ENCODE measurements at places on chromosomes 16 and 17.

DNA sequence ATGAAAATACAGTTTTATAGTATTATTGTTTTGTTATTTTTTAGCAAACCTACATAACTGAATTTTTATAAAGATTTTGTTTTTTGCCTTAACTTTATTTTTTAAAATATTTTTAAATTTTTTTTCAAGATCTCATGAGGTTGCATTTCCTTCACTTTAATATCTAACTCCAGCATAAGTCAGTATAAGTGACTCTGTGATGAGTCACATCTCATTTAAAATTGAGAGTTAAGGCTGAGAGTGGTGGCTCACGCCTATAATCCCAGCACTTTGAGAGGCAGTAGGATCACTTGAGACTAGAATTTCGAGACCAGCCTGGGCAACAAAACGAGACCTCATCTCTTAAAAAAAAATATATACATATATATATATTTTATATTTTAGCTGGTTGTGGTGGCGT, 44.0 kb downstream of the NLK start:
- DNase-seq = no peak

- no peak for DNase-seq
Observed at GRCh38 chr17:40323391-40324381, 14.7 kb downstream of the RARA start.

- no peak for DNase-seq
Observed at GRCh38 chr17:18218756-18219415, 6.5 kb upstream of the LLGL1 start.

DNA sequence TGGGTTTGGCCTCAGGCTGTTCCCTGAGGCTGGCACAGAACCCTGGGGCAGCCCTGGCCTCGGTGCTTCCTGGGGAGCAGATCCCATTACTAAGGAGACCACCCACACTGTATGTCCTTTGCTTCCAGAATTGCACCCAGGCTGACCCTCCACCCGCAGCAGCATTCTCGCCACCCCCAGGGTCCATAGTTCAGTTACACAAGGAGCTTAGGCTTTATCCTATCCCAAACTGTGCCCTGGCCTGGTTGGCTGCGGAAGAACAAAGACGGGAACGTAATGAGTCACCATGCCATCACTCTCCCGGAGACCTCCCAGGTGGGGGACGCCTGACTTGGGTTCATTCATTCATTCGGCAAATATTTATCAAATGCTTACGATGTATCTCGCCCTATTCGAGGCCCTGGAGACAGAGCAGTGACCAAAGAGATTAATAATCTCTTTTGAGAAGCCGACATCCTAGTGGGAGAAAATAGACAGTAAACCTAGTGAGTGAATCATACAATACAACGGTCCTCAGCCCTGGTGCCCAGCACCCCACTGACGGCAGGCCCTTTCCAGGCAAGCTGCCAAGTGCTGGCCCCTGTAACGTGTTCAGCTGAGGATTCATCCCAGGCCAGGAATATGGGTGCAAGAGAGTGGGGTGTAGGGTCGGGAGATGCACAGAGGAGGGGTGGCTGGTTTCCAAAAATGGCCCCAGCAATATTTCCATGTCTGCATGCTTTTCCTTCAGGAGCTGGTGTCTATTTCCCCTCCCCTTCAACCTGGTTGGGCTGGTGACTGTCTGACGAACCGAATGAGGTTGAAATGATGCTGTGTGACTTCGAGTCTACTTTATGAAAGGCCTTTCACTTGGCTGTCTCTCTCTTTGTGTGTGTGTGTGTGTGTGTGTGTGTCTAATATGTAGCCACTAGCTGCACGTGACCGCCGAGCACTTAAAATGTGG, 134.2 kb downstream of the MGAT5B start:
- DNase-seq = peak; percentile 49

DNA sequence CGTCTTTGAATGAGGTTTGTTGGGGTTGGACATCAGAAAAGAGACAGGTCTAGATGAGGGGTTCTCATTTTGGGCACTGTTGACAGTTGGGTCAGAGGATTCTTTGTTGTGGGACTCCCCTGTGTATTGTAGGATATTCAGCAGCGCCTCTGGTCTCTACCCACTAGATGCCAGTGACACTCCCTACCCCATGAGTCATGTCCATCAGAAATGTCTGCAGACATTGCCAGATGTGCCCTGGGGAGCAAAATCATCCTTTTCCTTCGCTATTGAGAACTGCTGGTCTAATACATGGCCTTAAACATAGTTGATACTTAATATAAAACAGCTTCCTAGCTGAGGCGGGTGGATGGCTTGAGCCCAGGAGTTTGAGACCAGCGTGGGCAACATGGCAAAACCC, 3.1 kb downstream of the ABAT start:
- DNase-seq = no peak

DNA sequence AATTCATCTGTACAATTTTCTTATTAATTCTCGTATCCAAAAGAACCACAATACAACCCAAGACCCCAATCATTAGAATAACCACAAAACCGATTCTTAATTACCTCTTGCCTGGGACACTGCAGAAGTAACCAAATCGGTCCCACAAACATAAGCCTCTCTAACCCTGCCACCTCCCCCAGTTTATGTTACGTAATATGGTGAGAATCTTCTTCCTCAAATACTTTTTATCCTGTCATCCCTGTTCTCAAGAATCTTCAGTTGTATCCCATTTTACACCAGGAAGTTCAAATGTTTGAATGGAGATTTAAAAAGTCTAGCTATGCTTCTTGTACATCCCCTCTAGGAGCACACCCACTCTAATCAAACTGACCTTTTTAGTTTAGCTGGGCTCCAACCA, 269.3 kb upstream of the TBX2 start:
- no peak for DNase-seq

GRCh38 chr16:22977294-22977697, 163.3 kb downstream of the HS3ST2 start:
- DNase-seq = no peak

- DNase-seq = no peak
Observed at GRCh38 chr16:68790944-68791343, 52.4 kb upstream of the TANGO6 start.

DNA sequence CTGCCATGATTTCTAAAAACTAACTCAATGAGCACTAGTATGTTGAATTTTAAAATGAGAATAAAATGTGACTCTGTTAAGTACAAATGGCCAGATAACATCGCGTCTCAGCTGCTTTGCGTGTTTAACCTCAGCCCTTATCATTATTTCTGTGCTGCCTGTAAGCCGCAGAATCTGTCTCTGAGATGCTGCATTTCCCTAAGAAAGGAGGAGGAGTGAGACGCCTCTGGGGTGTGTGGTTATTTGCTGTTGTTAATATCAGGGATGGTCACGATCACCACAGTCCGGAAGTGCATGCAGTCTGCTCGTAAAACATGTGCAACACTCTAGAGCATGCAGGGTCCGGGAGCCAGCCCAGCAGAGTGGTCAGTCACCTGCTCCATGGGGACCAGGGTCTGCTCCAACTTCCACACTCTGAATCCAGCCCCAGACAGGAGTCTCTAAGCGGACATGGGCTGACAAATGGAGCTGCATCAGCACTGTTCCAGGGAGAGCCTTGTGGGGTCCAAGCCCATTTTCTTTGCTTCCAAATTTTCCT, 342.5 kb downstream of the MAF start:
- no peak for DNase-seq

GRCh38 chr16:29676989-29677785, 1.8 kb upstream of the QPRT start:
- DNase-seq = no peak

DNA sequence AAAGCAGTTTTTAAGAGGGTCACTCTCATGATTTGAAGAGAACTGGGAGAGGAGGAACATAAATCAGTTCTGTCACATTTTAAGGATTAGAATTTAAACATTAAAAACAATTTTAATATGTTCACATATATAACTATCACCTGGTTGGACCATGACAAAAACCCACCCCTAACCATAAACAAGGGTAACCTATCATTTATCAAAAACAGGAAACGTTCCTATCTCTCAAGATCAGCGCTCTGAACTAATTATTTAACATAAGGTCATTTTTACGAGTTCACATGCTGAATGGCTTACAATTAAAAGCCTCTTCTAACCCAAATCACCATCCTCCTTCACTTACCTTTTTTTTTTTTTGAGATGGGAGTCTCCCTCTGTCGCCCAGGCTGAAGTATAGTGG, 45.0 kb downstream of the KANSL1 start:
- no peak for DNase-seq

DNA sequence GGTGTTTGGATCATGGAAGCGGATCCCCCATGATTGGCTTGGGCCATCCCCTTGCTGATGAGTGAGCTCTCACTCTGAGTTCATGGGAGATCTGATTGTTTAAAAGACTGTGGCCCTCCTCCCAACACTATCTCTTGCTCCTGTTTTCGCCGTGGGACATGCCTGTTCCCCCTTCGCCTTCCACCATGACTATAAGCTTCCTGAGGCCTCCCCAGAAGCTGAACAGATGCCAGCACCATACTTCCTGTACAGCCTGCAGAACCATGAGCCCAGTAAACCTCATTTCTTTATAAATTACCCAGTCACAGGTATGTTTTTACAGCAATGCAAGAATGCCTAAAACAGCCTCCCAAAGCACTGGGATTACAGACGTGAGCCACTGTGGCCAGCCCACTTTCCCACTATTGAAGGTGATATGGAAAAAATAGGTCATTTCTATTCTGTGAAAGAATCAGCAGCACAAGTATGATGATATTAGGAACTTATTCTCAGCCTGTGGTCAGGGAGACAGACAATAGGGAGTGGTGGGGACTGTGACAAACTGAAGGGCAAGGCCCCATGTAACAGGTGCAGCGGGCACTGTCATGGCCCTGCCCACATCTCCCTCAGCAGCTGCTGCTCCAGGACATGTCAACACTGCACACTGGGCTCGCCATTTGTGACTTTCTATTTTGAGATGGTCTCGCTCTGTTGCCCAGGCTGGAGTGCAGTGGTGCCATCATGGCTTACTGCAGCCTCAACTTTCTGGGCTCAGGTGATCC, 33.7 kb upstream of the LITAF start:
- DNase-seq = no peak

GRCh38 chr17:7242717-7243452, 636 bp upstream of the GABARAP start:
- DNase-seq = peak; percentile 91

GRCh38 chr17:79626156-79626890, 15.5 kb upstream of the RBFOX3 start:
- no peak for DNase-seq

- no peak for DNase-seq
Observed at GRCh38 chr17:65630502-65630901, 69.1 kb upstream of the AXIN2 start.

DNA sequence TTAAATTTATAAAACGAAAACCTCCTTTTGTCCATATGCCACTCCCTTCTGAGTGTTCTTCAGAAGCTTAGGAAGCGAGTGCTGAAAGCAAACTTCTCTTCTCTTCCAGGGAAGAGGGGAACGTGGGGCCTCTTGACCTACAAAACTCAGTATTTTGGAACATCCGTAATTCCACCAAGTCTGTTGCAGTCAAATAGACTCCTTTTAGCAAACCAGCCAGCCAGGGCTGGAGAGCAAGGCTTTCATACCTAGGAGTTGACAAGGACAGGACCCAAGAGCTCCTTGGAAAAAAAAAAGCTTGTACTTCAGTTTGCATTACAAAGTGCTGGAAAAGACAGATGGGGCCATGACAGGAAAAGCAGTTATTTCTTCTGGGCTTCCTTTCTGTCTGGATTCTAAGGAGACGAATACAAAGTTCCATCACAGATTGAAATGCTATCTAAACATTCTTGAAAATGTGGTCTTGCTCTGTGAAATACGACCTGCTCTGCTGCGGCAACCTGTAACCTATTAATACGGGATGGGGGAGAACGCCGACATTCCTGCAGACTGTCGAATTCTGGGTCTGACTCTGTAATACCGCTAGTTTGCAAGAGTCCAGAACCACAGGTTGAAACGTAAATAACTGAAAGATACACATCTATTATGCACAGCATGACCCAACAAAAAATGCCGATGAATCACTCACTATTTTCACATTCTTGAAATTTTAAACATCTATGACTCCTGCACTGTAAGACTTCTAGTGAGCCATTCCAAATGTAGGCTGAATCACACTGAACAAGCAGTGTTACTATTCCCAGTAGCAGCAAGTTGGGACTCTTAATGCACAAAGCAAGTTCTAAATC, 20.6 kb downstream of the VPS53 start:
- peak; percentile 97 for DNase-seq

GRCh38 chr16:6541267-6541666, 791.4 kb upstream of the RBFOX1 start:
- DNase-seq = no peak

DNA sequence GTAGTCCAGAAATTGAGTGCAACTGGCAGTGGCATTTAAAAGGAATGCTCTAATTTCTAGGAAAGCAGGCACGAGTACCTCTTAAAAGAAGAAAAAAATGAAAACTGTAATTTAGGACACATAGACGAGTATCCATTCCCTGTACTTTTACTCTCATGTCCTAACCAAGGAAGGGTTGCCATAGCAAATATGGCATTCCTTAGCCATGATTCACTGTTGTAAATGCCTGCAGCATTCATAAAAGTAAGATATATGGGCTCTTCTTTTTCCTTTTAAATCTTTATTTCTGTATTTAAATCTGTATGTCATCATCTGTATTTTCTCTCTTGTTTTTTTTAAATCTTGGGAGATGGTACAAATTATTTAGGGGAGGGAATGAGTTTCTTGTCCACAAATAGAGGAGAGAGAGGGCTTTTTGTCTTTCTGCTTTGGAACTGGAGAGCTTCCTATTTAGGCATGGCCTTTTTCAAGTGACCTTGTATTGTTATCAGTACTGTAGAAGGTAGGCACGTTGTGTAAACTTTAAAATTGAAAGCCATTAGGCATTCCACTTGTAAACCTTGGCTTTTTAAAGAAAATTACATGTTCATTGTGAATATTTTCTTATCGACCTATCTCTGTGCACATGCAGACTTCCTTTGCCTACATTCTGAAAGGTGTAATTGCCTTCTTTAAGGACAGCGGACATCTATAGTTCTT, 50.0 kb downstream of the TENT4B start:
- DNase-seq = no peak

DNA sequence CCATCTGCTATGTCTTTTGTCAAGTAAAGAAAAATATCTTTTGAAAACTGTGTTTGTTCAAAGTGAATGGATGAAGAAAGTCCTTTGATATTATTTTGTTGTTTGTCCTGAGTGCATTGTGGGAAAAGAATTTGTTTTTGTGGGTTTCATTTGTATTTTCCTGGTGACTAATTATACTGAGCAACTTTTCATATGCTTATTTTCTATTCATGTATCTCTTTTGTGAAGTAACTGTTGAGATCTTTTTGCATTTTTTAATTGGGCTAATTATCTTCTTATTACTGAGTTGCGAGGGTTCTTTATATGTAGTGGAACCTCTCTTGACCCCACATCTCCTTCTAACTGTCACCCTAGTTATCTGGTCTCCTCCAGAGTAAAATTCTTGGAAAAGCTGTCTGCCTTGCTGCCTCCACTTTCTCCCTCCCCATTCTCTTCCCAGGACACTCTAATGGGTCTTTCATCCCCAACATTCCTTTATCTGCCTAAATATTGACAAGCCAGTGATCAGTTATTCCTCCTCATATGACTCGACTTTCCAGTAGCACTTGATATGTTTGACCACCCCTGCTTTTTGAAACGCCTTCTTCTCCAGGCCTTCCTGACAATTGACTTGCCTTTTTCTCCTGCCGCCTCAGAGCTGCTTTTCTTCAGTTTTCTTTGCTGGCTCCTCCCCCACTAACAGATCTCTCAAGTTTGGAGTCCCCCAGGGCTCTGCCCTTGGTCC, 117.6 kb upstream of the HAS3 start:
- DNase-seq = no peak
